ENCODE measurements at places on chromosomes 11 and 22.

- no peak for DNase-seq
These were observed 37.6 kb upstream of the BIRC3 start for GRCh38 chr11:102279641-102280170.

DNA sequence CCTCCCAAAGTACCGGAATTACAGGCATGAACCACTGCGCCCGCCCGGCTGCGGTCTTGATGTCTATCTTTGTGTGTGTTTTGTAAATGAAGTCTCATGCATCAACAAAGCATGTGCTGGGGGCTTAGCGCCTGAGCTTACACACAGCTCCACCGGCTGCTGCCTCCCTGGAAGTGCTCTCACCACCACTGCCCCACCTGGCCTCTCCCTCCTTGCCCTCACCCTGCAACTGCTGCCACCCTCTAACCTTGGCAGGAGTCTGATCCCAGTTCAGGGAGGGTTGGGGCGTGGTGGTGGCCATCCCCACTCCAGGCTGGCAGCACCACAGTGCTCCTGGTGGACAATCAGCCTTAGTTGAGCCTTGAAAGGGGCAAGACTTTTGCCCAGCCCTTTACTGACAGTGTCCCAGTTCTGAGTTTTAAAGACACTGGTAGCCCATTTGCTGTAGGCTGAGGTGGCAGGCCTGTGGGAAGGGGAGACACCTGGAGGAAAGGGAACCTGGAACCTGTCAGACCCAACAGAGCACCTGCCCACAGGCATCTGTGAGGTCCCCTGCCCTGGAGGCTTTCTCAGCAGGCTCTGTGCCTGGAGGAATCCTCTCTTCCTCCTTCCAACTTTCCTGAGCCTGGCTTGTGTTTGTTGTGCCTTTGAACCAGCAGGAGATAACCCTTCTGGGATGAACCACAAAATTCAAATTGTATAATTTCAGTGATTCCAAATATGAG lies 42.4 kb upstream of the WEE1 start:
- no peak for DNase-seq

- no peak for DNase-seq
These were observed 226.4 kb upstream of the KIRREL3 start for GRCh38 chr11:127226949-127227348.

- no peak for DNase-seq
These were observed 33.0 kb downstream of the ZBTB16 start for GRCh38 chr11:114092478-114092877.

DNA sequence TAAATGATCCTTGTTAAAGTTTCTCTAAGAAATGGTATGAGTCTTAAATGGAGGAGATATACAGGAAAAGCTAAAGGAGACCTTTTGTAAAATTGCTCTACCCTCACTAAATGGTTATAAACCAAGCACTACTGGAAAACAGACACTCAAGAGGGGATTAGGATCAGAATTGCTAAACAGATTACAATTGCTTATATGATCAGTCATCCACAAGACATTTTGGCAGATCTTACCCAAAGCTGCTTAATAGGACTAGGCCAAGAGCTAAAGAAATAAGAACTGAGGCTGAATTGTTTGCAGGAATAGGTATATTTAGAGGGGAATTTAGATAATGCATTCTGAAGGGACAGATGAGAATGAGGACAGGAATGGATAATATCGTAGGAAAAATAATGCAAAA lies 9.5 kb downstream of the HARBI1 start:
- no peak for DNase-seq

DNA sequence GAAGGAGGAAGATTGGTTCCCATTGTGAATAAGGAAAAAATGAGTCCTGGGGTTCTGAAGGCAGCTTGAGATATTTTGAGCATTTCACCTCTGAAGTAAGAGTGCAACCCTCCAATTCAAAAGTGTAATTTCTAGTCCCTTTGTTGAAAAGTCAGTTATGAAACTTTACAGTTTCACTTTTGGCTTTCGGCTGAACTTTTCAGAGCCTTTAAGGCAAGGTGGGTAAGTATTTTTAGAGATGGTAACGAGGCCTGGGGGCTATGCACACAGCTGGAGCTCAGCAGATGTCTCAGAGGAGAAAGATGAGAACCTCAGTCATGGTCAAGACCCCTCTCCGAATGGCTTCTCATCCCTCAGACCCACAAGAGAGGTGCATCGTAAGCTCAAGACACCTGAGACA lies 267.6 kb downstream of the KIRREL3 start:
- DNase-seq: no peak

- no peak for DNase-seq
These were observed 109.3 kb upstream of the CRYBB3 start for GRCh38 chr22:25090225-25090890.

- no peak for DNase-seq
These were observed 278 bp downstream of the ROM1 start for GRCh38 chr11:62613291-62613778.

- no peak for DNase-seq
These were observed 46.5 kb downstream of the MYO7A start for GRCh38 chr11:77174559-77174958.

DNA sequence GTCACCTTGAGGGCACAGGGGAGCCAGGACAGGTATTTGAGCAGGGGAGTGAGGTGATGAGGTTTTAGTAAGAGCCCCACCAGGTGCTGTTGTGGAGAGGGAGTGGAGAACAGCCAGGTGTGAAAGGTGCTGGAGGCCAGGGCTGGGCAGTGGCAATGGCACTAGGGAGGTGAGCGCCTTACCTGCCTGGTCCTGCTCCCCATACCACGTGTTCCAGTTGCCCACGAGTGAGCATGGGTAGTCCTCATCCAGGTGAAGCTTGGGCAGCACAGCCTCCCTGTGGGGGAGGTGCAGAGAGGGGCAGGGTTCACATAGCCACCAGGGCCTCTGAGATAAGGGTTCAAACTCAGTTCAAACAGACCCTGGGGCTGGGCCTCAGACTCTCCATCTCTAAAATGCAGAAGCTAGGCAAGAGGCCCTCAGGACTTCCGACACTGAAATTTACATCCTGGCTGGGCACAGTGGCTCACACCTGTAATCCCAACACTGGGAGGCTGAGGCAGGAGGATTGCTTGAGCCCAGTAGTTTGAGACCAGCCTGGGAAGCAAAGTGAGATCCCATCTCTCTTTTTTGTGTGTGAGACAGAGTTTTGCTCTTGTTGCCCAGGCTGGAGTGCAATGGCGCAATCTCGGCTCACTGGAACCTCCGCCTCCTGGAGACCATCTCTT lies 11.8 kb downstream of the NIPSNAP1 start:
- no peak for DNase-seq

GRCh38 chr11:57800444-57801182 lies 39.0 kb downstream of the CTNND1 start:
- DNase-seq: peak; percentile 74

DNA sequence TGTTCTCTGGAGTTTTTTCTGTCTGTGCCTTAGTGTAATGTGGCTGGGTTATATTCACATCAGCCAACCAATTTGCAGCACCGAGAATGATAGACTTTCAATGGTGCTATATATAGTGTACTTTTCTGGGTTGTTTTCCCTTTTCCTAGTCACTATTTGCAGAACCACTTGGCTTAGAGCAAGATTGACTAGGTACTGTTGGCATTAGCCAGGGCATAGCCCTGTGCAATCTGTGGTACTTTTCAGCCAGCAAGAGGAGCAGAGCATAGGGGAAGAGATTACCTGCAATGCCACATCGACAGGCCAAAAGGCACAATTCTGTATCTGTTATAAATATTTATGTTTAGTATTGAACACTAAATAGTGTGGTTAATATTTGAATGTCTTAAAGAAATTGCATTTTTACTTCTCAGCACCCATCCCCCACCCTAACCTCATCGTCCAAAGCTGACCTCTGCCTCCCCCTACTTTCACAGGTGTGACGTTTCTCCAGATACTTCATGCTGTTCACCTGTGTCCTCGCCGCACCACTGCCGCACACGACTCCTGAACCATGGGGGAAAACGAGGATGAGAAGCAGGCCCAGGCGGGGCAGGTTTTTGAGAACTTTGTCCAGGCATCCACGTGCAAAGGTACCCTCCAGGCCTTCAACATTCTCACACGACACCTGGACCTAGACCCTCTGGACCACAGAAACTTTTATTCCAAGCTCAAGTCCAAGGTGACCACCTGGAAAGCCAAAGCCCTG lies 51.4 kb downstream of the MICAL2 start:
- no peak for DNase-seq

- no peak for DNase-seq
These were observed 24.6 kb downstream of the NRXN2 start for GRCh38 chr11:64698427-64698826.

DNA sequence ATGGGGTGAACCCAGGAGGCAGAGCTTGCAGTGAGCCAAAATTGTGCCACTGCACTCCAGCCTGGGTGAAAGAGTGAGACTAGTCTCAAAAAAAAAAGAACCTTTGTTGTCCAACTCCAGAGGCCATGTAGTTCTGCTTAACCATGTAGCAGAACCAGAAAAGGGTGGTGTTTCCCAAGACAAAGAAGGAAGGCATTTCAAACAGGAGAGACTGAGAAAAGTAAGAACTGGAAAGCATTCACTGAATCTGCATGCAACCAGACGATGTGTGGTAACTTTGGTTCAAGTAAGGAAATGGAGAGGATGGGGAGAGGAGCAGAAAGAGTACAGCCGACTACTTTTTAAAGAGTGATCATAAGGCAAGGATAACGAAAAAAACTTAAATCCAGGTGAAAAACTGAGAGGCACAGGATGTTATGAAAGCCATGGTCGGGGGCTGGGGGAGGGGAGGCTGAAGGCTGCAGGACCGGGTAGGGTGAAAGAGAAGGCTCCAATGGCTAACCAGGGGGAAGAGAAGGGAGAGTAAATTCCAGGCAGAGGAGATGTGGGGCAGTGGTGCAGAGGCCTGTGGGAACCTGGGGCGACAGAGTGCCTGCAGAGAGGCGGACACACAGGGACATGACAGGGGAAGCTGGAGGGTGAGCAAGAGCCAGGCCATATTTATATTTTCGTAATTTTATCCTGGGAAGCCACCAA lies 48.8 kb downstream of the MAPK1 start:
- no peak for DNase-seq

- DNase-seq: no peak
These were observed 760.0 kb downstream of the NELL1 start for GRCh38 chr11:21429401-21429800.

DNA sequence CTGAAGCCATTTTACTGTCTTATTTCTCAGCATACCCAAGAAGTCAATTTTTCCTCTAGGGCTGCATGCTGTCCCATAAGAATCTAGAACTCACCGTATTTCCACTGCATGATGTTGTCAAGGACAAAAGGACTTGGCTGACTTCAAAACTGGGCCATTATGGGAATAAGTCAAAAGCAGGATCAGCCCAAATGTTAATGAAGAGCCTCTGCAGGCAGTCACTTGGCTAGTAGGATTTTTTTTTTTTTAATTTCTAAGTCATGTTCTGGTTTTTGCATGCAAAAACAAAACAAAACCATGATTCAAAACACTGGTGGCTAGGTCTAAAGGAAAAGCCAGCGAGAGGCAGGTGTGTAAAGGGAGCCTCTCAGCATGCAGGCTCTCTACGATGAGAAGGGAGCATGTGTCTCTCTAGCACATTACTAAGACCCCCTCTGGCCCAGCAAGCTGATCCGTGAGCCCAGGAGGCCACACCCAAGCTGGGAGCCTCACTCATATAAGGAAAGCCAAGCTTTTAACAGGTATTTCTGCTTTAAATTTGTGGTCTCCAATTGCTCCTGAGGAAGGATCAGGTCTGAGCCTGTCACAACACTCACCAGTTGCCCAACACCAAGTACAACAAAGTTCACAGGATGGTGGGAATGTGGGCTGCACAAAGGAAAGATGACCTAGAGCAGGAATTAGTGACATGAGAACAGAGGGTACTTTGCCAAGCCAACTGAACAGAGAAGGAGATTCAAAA lies 21.4 kb upstream of the STK33 start:
- DNase-seq: no peak

DNA sequence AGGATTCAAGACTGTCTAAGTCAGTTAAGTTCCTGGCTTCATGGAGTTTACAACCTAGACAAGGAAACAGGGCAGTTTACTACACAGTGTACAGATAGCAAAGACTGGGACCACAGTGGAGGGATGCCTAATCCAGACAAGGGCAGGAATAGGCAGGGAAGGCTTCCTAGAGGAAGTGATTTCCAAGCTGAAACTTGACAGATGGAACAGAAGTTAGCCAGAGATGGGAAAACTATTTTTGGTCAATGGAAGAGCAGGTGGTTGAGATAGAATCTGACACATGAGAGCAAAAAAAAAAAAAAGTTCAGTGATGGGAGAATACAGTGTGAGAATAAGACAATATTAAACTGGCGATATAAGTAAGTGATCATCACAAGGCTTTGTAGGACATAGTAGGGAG lies 1.3 kb downstream of the COA4 start:
- no peak for DNase-seq

DNA sequence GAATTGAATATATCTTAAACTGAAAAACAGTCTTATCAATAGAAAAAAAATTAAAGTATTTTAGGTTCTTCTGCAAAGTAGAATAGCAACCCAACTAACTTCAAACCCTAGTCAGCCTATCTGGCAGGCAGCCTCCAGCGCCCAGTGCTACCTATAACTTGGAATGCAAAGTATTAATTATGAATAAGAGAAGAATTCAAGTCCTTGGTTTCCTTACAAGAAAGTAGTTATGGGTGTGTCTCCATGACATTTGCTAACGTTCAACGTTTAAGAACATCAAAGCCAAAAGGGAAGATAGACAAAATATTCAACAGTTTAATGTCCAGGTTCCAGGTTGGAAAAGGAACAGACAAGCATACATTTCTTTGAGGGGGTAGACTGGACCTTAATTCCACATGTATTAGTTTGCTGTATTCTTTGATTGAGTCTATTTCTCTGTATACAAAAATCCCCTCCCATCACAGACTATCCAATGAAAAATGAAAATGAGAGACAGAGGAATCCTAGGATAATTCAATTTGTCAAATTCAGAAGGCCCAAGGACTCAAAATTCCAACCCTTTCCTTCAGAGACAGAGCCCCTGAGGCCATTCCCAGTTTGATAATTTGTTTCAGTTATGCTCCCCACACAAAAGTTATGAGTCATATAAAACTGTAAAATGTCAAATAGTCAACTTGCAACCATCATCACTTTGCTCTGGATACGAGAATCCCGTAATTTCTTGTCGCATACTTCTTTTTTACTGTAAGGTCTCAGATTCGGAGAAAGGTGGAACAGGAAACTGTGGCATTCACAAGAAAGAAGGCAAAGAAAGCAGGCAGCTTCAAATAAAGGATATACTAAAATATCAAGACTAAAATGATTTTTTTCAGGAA lies 83.7 kb upstream of the CHRM4 start:
- DNase-seq: no peak

- DNase-seq: no peak
These were observed 17.4 kb upstream of the CSNK2A3 start for GRCh38 chr11:11370255-11370961.

GRCh38 chr22:29230972-29231875 lies 25.5 kb downstream of the EMID1 start:
- DNase-seq: no peak

DNA sequence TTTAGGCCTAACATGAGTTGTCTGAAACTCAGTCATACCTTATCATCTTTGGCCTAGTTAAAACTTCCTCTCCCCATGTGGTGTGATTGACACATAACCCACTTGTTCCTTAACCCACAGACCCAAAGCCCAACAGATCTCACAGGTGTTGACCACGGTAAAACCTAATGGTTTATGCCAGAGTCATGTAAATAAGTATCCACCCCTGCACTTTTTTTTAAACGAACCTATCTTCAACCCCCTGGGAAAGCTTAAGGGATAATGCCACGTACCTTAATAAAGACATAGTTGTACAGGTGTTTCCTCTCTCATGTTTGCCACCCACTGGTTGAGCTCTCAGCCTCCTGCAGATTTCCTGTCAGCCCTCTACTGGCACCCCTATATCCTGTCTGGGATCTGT lies 709.3 kb upstream of the CCDC179 start:
- no peak for DNase-seq
